Naive B cell (primary cell): ENCODE measurements at places on chromosomes 12 and 14.

DNA sequence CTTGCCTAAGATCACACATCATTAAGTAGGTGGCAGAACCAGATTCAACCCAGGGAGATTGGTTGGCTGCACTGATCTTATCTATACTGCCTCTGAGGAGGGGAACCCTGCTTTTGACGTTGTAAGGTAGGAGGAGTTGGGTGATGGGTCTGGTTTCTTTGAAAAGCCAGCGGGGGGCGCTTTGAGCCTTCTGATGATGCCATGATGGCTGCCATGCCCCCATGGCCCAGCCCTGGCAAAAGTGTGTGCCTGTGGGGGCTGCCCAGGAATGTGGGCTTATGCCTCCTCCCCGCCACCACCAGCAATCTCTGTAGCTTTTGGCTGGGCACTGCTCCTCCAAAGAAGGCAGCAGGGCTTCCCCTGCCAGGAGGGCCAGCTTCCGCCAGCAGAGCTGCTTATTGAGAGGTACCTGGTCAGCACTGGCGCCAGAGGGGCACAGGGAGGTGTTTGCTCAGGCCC is 224.3 kb downstream of the SLC41A2 start:
- no peak for DNase-seq

GRCh38 chr14:91127401-91127801 is 13.5 kb downstream of the DGLUCY start:
- no peak for DNase-seq

DNA sequence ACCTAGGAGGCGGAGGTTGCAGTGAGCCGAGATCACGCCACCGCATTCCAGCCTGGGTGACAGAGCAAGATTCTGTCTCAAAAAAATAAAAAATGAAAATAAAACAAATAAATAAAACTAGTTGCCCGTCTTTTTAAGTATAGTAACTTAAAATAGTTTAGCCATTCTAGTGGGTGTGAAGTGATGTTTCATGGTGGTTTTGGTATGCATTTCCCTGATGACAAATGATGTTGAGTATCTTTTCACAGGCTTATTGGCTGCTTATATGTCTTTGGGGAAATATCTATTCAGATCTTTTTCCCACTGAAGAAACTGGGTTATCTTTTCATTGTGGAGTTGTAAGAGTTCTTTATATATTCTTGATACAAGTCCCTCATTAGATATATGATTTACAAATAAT is 102.4 kb upstream of the METAP2 start:
- no peak for DNase-seq

GRCh38 chr12:79925492-79925891 is 9.4 kb downstream of the PPP1R12A start:
- no peak for DNase-seq

DNA sequence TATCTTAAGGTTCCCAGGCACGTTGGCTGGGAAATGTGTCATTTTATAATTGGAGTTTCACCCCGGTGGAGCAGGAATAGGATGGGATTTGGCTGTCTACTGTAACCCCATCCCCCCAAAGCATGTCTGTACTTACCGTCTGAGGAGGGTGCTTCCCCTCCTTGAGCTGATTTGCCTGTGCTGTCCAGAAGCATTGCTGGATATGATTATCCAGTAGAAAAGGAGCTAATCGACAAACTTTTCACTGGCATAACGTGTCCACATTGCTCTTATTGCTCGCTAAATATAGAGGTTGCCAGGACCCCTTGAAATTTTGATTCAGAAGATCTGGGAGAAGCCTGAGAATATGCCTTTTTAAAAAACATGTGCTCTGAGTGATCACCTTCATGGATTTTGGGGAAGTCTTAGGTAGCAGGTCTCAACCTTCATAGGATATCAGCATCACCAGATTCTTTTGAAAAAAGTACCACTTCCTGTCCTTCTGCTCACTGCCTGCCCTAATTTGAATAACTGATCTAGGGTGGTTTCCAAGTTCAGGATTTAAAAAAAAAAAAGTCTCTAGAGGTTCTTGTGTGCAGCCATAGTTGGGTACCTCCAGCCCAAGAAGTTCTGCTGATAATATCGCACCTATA is 80.4 kb upstream of the KCNA1 start:
- DNase-seq: peak; percentile 83

DNA sequence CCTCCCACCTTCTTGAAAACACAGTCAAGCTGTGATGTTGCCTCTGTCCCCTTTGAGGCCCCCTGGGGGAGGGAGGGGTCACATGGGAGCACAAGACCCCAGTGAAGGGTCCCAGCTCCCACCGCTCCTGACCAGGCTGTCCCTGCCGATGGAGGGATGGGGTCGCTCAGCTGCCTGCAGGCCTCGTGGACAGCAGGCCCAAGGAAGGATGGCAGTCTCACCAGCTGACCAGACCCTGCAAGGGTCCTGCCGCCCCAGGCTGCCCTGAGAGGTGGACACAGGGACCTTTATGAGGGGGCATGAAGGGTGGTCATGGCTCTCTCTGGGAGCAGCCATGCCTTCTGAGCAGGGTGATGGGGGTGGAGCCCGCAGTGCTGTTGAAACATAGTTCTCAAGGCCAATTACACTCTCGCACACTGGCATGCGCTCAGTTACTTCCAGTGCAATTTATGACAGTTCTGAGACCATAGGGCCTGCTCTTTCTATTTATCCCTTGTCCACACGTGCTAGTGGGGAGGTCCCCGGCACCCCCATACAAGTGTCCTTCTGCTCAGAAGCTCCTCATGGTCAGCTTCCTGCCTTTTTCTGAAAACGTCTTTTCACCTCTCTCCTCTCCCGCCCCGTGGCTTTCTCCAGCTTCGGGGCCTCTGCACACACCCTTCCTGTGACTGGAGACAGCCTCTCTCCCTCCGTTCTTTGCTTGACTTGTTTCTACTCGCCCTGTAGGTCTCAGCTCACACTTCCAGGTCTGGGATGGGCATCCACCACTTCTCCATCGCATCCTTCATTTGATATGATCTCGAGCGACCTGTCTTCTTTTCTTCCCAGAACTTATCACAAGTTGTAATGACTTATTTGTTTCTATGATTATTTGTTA is 313.1 kb downstream of the ADGRD1 start:
- DNase-seq: no peak

- no peak for DNase-seq
Measured at GRCh38 chr12:100986595-100987547, 192.3 kb downstream of the ANO4 start.

- no peak for DNase-seq
Measured at GRCh38 chr14:92280554-92281262, 42.3 kb upstream of the SLC24A4 start.

GRCh38 chr12:116931665-116932064 is 20.9 kb downstream of the FBXW8 start:
- DNase-seq: no peak

GRCh38 chr12:2535583-2536204 is 259.1 kb upstream of the FKBP4 start:
- no peak for DNase-seq

DNA sequence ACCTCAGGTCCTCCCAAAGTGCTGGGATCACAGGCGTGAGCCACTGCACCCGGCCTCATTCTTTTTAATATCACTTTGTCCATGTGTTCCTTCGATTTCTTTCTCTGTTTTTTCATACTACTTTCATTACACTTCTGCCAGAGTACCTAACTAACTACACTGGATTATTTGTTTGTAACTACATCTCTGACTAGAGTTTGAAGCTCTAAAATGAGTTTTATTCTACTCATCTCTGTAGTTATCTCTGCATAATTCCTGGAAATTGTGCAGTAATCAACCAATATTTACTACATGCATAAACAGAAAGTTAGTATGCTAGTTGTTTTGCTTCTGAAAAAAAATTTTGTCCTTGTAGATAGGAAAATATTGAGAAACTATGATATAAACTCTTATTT is 15.2 kb downstream of the KLRK1 start:
- no peak for DNase-seq

- no peak for DNase-seq
Measured at GRCh38 chr14:61668282-61668681, 27.0 kb upstream of the HIF1A start.

- no peak for DNase-seq
Measured at GRCh38 chr12:6336889-6337853, 4.7 kb downstream of the TNFRSF1A start.

DNA sequence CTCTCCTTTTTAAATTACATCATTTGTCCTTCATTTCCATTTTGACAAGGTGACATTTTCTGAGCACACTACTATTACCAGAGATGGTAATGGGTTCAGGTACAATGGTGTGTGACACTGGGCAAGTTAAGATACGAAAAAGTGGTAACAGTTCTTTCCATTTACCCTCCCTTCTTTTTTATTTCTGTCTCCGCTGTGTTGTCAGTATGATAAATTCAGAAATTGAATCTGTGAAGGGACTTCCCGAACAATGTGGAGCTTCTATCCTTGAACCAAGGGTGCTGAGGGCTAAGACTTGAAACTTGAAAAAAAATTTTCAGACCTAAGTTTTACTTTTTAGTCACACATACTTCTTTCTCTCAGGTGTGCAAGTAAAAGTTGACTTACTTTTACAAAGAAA is 103.7 kb downstream of the ERC1 start:
- no peak for DNase-seq

DNA sequence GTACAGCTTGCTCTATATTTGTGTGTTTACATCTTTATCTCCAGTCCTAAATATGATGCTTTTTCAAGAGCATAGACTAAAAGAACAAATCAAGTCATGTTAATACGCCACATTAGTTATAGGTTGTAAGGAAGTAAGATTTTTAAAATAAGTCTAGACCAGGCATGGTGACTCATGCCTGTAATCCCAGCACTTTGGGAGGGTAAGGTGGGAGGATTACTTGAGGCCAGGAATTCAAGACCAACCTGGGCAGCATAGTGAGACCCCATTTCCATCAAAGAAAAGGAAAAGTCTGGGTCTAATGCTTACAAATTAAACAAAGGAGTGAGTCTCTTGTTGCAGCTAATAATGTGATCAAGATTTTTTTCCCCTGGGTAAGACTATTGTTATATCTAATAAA is 118.9 kb downstream of the GPR135 start:
- DNase-seq: no peak

DNA sequence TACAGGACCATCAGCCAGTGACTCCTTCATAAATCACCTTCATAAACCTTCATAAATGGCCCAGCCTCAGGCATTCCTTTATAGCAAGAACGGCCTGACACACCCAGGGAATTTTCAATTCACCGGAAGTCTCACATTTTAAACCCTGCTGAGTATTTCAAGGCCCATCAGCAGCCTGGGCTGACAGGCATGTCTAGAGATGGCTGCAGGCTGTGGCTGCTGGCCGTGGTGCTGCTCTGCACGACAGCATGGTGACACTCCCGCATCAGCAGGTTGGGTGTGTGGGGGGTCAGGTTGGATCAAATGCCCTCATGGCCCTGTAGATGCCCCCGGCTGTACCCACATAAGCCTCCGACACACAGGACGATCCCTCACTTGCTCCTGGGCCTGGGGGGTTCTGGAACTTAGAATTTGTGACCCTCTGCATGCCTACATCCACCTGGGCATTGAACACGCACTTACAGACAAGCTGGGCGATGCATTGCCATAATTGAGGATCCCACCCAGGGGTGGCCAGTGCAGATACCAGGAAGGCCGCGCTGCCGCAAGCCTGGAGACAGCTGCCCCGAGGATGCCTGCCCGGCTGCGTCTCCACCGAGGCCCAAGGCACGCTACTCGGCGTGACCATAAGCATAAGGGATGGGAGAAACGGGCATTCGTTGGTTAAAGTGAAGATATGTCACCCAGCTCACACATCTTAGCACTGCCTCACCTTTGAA is 124.3 kb downstream of the PIWIL1 start:
- no peak for DNase-seq

DNA sequence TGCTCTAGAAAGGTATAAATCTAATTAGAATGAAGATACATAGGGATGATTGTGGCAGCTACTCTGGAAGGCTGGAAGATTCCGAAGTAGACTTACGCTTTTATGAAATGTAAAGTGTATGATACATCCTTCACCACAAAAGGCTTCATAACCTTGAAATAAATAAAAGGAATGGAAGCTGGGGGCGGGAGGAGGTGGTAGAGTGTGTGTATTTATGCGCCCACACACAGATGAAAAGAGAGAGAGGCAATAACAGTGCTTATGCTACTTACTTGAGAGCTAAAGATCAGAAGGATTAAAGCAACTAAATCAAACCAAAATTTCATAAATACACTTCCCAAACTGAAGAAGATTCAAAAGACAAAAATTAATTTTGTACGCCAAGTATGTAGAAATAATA is 30.4 kb downstream of the CBX5 start:
- no peak for DNase-seq

DNA sequence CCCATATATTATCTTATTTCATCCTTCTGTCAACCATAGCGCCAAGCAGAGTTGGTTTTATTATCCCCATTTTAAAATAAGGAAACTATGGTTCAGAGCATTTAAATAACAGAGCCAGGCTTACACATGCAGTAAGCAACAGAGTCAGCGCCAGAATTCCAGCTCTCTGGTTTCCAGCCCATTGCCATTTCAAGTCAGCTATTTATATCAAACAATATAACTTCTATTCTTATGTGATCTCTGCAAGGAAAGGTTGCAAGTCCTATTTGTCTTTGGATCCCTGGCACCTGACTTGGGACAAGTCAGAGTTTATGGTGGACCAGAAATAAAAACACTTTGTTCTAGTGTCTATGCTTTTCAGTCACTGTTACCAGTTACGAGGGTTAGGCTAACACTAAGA is 174.1 kb upstream of the EEA1 start:
- DNase-seq: no peak

DNA sequence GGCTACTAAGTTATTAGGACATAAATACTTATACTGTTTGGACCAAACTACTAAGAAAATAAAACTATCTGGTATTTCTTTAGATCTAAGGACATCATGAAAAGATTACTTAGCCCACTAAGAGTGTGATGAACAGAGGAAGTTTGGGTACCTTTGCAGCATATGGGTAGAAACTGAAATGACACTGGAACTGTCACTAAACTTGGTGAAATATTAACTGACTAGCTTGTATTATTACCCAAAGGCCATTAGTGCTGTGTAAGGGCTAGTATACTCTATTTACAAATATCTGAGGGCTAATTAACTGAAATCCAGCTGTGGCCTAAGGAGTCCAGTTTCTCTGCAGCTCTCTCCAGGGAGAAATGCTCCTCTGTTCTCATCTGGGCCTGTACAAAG is 45.5 kb downstream of the PAWR start:
- DNase-seq: no peak

DNA sequence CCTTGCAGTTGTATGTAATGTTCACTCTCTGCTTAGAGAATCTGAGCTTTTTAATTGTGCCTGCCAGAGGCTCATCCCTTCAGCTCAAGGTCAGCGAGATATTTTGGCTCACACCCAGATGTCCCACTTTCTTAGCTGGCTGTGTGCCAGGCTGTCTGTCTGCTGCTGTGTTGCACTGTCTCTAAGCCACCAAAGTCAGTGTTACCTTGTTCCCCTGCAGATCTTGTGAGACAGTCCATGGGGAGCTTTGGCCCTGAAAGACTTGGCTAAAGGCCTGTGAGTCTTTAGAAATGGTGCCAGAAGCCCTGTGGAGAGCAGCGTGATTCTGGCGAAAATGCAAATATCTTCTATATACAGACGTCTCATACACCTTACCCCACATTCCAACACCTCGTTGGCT is 293.7 kb downstream of the TTC6 start:
- no peak for DNase-seq

GRCh38 chr14:54743382-54743781 is 159.2 kb downstream of the GCH1 start:
- no peak for DNase-seq
